ENCODE measurements at places on chromosomes 2 and 18. TPM values are rescaled to one million over a fixed set of nuclear protein-coding genes. Genes with fewer than 3 reads are reported as not detected.

DNA sequence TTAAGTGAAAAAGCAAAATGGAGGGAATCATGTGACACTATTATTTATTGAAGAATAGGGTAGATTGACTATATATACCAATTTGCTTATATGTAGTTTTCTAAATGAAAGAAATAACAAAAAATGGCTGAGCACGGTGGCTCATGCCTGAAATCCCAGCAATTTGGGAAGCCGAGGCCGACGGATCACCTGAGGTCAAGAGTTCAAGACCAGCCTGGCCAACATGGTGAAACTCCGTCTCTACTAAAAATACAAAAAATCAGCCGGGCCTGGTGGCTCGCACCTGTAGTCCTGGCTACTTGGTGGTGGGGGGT, 59.3 kb upstream of the MYCN start:
- H3K27me3 ChIP-seq: no peaks in the 10 kb centered on the region
- H3K4me3 ChIP-seq: no peak overlapping the region
- no peaks in the 10 kb centered on the region for H3K4me1 ChIP-seq
- no peak overlapping the region for H3K27ac ChIP-seq

- no peaks in the 10 kb centered on the region for H3K36me3 ChIP-seq
- H3K27me3 ChIP-seq: no peaks in the 10 kb centered on the region
- H3K4me3 ChIP-seq: no peak overlapping the region
Observed at GRCh38 chr2:175844169-175844568, 157.9 kb downstream of the LNPK start.

- no peaks in the 10 kb centered on the region for H3K4me1 ChIP-seq
- no peak for DNase-seq
- H3K36me3 ChIP-seq: no peaks in the 10 kb centered on the region
Observed at GRCh38 chr2:138327967-138328366, 173.6 kb upstream of the SPOPL start.

DNA sequence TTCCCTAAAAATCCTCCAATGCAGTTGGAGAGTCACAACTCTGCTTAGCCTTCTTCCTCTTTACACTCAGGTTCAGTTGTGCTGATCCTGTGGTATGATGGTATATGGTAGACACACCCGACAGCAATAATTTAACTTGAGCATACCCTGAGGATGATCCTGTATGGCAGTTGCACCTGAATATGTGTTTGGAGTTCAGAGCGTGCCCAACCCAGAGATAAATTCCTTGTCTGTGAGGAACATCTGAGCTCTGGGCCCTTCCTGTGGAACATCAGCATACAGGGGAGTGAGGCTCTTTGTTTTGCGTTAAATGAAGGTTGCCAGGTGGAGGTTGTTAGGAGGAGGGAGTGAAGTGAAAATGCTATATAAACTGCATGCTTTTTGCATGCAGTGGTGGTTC, 187.7 kb downstream of the MYO3B start:
- no peak for DNase-seq
- no peak overlapping the region for H3K27ac ChIP-seq
- peaks cover 13% of the 10 kb centered on the region for H3K4me1 ChIP-seq
- no peaks in the 10 kb centered on the region for H3K36me3 ChIP-seq

DNA sequence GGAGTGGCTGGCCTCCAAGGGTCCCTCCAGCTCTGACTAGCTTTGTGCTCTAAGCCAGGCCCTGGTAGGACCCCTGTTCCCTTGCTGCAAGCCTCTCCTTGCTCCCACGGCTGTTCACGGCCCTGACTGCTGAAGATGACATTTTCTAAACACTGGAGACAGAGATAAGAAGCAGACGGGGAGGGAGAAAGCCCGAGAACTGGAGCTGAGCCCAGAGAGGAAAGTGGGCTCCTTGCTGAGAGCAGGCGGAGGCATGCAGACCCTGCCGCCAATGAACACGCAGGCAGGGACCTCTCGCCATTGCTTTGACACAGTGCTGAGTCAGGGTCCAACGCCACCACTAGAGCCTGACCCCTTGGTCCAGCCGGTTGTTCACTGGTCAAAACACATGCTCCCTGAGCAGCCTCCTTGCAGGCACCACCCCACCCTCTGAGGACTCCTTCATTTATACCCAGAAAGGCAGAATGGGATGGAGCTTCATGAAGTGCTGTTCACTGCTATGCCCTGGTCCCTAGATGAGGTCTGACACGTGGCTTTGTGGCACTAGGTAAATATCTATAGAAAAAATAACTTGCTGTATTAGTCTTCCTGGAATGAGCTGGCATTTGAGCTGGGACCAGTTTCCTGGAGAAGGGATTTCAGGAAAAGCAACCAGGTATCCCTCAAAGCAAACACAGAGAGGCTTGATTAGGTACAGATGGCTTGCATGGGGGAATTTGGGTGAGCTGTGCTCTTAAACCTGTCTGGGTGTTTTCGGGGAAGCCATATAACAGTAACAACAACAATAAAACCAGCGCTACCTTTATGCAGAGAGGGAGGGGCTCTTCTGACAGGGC, 65.7 kb downstream of the MCFD2 start:
- no peaks in the 10 kb centered on the region for H3K36me3 ChIP-seq
- no peaks in the 10 kb centered on the region for H3K27me3 ChIP-seq
- H3K27ac ChIP-seq: no peak overlapping the region

DNA sequence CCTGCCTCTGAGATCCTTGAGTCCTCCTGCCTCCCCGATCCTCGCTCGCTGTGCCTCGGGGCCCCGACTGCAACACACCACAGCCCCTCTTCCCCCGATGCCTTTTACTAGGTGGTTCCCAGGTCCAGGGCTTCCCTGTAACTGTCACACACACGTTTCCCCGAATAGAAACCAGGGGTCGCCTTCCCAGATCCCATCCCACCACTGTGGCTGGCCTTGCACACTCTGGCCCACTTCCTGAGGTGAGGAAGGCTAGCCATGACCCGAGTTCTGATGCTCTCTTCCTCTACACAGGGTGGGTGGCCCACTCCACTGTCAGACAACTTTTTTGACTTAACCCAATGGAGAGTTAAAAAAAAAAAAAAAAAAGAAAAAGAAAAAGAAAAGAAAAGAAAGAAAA, 139.6 kb upstream of the ASB18 start:
- no peak overlapping the region for H3K27ac ChIP-seq
- H3K36me3 ChIP-seq: no peaks in the 10 kb centered on the region
- no peak overlapping the region for H3K4me3 ChIP-seq
- no peak for DNase-seq

DNA sequence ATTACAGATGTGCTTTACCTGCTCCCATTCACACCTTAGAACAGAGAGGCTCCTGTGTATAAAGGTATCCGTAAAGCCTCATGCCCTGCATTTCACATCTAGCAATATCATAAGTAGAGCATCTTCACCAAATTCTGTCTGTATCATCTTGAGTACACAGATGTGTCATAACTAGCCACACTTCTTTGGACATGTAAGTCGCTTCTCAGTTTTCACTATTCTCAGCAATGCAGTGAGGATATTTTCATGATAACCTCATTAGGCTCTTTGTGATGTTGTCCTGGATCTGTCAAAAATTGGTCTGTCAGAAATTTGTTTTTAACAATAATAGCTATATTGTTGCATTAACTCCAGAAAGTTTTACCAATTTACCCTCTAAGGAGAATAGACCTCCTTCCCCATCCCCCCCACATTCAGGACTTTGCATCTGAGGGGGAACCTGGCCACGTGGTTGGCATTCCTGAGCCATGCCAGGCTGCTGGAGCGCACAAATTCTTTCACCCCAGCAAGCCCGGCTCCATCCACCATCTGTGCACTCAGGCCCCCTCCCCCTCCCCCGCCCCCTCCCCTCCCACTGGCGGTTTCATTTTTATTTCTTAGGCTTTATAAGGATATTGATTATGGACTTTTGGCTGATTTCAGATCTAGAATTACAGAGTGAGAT, 34.1 kb downstream of the AGAP1 start:
- H3K36me3 ChIP-seq: peaks cover 8% of the 10 kb centered on the region
- no peak overlapping the region for H3K4me3 ChIP-seq
- H3K27ac ChIP-seq: no peak overlapping the region
- DNase-seq: no peak

- no peaks in the 10 kb centered on the region for H3K27me3 ChIP-seq
- H3K4me3 ChIP-seq: no peak overlapping the region
- peaks cover 7% of the 10 kb centered on the region for H3K4me1 ChIP-seq
Observed at GRCh38 chr2:112869258-112869842, 32.8 kb upstream of the IL1B start.

- H3K36me3 ChIP-seq: no peaks in the 10 kb centered on the region
- H3K4me1 ChIP-seq: peaks cover 3% of the 10 kb centered on the region
- no peaks in the 10 kb centered on the region for H3K27me3 ChIP-seq
- no peak overlapping the region for H3K27ac ChIP-seq
- no peak for DNase-seq
Observed at GRCh38 chr2:69798909-69799526, 30.4 kb upstream of the GMCL1 start.

DNA sequence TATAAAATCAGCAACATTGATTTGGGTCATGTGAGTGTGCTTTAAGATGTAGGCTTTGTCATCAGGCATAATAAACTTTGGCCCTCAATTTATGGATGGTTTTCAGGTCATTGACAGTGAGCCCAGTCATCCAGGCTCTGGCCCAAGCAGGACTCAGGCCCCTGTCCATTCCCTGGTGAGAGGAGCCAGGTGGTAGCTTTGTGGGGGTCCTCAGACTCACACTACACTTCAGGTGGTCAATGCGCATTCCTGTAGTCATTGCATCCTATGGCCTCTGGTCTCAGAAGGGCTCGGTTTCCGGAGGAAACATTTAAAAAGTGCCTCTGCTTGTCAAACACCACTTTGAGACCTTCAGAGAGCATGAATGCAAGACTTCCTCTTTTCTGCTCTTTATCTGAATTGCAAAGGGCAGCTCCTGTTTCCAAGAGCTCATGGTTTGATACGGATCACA, 20.2 kb downstream of the LGALSL start:
- H3K27ac ChIP-seq: no peak overlapping the region
- H3K4me1 ChIP-seq: peaks cover 7% of the 10 kb centered on the region
- no peak overlapping the region for H3K4me3 ChIP-seq
- no peaks in the 10 kb centered on the region for H3K36me3 ChIP-seq
- no peaks in the 10 kb centered on the region for H3K27me3 ChIP-seq

GRCh38 chr2:73823416-73823815, 5.3 kb upstream of the STAMBP start:
- H3K4me3 ChIP-seq: no peak overlapping the region
- DNase-seq: no peak
- no peaks in the 10 kb centered on the region for H3K27me3 ChIP-seq
- no peak overlapping the region for H3K27ac ChIP-seq
- no peaks in the 10 kb centered on the region for H3K4me1 ChIP-seq

- peaks cover 3% of the 10 kb centered on the region for H3K4me1 ChIP-seq
- peak overlapping the region; percentile 79 for H3K4me3 ChIP-seq
- no peaks in the 10 kb centered on the region for H3K36me3 ChIP-seq
- peaks cover 1% of the 10 kb centered on the region for H3K27me3 ChIP-seq
- DNase-seq: peak; percentile 93
Observed at GRCh38 chr2:26503231-26503880, 25.4 kb upstream of the OTOF start.

DNA sequence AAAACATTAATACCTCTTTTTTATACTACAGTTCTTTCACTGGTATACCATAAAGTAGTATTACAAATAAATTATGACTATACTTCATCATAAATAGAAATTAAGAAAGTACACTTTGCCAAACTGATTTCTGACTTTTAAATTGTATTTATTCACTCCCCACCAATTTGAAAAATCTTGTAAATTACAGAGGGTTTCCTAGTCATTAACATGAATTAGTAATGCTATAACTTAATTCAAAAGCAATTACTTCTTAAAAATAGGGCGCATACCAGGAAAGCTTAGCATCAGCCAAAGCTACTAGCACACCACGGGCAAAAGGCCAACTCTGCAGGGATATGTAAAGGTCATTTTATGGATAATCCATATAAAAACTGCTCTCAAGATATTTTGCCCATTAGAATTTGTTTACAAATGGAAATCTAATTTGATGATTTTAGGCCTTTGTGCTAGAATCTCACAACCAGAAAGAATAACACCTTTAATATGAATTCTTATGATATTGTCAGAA, 142.3 kb downstream of the PIGN start:
- H3K4me1 ChIP-seq: no peaks in the 10 kb centered on the region
- no peaks in the 10 kb centered on the region for H3K27me3 ChIP-seq
- H3K4me3 ChIP-seq: no peak overlapping the region
- H3K27ac ChIP-seq: no peak overlapping the region

The FOXD4L1 gene
- total RNA-seq: not detected

The NAT8 gene
- not detected for total RNA-seq

The IL36B gene
- not detected for total RNA-seq

The NDUFS1 gene
- total RNA-seq: 102 TPM

The RNF103 gene
- total RNA-seq: 7.1 TPM

The EFR3B gene
- 7.2 TPM for total RNA-seq

The NT5C1B gene
- total RNA-seq: not detected

The NBAS gene
- total RNA-seq: 29.7 TPM
